Fibroblast of upper back skin (primary cell): ENCODE measurements at places on chromosomes 12 and 14.

DNA sequence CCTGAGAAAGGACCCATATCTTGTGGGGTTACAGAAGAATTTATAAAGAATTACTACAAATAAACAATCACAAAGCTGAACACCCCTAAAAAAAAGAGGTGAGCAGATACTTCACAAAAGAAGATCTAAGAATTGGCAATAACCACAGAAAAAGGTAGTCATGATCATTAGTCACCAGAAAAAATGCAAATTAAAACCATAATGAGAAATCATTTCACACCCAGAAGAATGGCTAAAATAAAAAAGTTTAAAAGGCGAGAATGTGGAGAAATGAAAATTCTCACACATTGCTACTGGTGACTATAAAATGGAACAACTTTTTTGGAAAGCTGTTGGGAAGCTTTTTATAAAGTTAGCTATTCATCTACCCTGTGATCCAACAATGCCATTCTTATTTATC lies 208.2 kb upstream of the GARIN6 start:
- no peak for DNase-seq

DNA sequence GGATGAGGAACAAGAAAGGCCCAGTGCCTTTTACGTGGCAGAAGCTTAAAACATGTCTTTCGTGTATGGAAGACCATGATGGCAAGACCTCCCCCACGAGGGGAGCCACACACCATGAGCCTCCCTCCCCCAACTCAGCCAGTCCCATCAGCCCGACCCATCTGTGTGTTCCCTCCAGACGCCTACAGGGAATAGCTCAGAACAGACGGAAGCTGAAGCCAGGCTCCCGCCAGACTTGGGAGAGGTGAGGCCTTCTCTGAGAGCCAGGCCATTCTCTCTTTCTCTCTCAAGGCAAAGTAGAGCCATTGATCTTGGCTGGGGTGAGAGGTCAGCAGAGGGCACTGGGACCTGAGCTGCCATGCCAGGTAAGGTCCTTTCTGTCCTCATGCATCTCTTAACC lies 9.5 kb downstream of the REM2 start:
- DNase-seq: no peak

GRCh38 chr14:24186831-24187538 lies 1.6 kb downstream of the IPO4 start:
- DNase-seq: no peak

DNA sequence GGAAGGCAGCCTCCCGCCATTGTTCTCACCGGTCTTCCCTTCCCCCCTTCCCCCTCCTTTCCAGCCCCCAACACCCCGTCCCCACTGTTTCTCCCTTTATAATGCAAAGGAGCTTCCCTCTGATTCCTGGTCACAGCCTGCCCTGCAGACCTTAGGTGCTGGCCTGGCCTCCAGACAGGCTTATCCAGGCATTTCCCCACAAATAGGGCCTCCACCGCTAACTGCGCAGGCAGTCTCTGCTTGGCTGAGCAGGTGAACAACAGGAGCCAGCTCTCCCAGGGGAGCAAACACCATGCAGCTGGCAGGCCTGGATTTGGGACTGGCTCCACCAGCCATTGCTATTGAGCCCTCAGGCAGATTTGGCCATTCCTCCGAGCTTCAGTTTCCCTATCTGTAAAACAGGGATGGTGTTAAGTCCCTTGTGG lies 46.0 kb downstream of the SMIM41 start:
- DNase-seq: no peak

- no peak for DNase-seq
Measured at GRCh38 chr14:68075382-68076029, 255.9 kb downstream of the RAD51B start.

GRCh38 chr14:72876710-72877063 lies 17.2 kb downstream of the DPF3 start:
- no peak for DNase-seq

GRCh38 chr12:124254126-124254525 lies 40.8 kb upstream of the RFLNA start:
- DNase-seq: no peak

- DNase-seq: peak; percentile 46
Measured at GRCh38 chr14:76710056-76711010, 50.9 kb upstream of the VASH1 start.

GRCh38 chr12:54603173-54603814 lies 14.8 kb upstream of the PPP1R1A start:
- peak; percentile 73 for DNase-seq

DNA sequence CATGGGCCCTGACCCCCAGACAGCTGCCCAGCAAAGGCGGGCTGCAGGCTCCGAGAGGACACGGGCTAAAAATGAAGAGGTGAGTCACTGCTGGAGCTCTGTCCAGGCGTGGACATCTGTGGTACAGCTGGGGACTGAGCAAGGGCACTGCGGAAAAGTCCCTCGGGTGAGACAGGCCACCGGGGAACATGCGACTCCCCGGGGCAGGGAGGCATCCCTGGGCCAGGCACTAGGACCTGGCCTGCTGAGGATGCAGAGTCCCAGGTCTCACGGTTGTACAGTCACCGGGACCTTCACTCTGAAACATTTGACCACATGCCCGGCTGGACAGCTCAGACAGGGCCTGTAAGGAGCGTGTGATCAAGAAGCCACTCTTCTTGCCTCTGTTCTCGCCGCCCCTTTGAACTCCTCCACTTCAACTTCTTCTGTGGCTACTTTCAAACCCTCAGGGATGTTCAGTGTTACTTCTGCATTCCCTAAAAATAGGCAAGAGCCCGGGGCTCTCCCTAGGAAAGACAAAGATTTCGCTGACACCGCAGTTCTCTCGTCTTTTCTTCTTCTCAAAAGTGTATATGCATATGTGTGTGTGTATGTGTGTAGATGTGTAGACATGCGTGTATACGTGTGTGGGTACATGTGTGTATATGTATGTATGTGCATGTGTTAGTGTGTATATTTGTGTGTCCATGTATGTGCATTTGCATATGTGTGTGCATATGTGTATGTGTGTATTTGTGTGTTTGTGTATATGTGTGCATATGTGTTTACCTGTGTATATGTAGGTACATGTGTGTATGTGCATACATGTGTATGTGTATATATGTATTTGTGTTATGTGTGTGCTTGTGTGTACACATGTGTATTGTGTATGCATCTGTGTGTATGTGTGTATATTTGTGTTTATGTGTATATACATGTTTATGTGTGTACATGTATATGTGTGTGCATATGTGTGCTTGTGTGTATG lies 5.0 kb upstream of the RFLNA start:
- DNase-seq: no peak

- DNase-seq: no peak
Measured at GRCh38 chr12:9367201-9367600, 159.0 kb upstream of the PZP start.

- DNase-seq: no peak
Measured at GRCh38 chr14:38129705-38130104, 78.0 kb upstream of the SSTR1 start.

DNA sequence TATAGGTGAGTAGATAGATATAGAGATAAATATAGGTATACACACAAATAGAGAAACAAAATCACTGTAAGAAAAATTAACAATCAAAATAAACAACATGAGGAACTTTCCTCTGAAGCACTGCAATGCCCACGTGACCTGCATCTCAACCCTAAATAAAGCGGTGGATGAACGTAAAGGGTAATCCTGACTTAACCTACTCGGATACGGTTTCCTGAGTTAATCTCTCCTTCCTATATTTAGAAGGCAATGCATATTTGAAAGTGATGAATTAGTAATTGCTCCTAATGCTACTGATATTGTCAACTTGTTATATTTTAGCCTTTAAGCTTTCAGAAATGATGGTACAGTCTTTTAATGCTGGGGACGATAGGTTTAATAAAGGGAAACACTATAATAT lies 221.4 kb downstream of the ITPR2 start:
- DNase-seq: no peak

GRCh38 chr12:24902511-24903328 lies 46.2 kb downstream of the BCAT1 start:
- peak; percentile 50 for DNase-seq

- no peak for DNase-seq
Measured at GRCh38 chr14:21882226-21882625, 208.6 kb upstream of the OR4E1 start.

- peak; percentile 69 for DNase-seq
Measured at GRCh38 chr14:89303456-89304435, 113.3 kb downstream of the FOXN3 start.

GRCh38 chr14:74867673-74868072 lies 8.3 kb downstream of the PROX2 start:
- DNase-seq: no peak

DNA sequence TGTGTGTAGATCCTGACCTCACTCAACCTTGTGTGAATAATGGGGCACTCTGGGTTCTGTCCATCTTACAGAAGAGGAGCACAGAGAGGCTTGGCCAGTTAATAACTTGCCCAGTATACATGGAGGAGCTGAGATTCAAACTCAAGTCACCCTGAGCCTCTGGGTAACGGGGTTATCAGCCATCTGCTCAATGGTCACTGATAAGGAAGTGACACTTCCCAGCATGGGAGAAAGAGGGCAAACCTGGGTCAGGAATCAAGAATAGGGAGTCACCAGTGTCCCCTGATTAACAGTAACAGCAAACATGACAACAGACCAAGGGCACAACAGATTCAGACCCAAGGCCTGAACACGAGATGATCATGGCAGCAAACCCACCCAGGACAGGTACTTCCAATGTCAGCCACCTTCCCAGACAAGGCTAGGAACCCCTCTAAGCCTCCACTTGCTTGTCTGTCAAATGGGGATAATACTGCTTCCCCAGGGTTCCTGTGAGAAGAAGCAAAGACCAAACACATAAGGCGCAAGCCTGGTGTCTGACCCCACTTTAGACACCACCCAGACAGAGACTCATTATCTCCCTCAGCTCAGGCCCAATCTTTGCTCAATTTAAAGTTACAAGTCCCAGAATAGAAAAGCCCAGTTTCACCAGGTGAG lies 3.6 kb downstream of the CCDC85C start:
- DNase-seq: no peak

GRCh38 chr14:101961011-101961721 lies 3.2 kb upstream of the DYNC1H1 start:
- DNase-seq: peak; percentile 77

- DNase-seq: no peak
Measured at GRCh38 chr12:215116-215515, 1.2 kb upstream of the SLC6A12 start.

GRCh38 chr12:75774261-75775052 lies 257.1 kb downstream of the PHLDA1 start:
- no peak for DNase-seq

DNA sequence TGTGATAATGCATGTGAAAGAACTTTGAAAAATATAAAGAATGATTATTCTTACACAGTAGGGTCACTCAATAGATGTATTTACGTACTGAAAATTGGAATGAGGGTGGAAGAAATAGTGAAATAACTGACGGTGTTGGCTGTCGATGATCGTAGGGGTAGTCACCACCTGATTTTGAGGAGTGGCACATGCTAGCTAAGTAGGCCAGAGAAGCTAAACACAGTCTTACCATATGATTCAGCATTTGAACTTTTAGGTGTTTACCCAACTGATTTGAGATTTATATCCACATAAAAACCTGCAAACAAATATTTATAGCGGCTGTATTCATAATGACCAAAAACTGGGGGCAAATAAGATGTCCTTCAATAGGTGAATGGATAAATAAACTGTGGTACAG lies 47.6 kb upstream of the HIF1A start:
- no peak for DNase-seq

GRCh38 chr12:49043856-49044258 lies 16.7 kb downstream of the KMT2D start:
- DNase-seq: peak; percentile 40

GRCh38 chr12:25276199-25276937 lies 25.6 kb upstream of the KRAS start:
- DNase-seq: peak; percentile 94

DNA sequence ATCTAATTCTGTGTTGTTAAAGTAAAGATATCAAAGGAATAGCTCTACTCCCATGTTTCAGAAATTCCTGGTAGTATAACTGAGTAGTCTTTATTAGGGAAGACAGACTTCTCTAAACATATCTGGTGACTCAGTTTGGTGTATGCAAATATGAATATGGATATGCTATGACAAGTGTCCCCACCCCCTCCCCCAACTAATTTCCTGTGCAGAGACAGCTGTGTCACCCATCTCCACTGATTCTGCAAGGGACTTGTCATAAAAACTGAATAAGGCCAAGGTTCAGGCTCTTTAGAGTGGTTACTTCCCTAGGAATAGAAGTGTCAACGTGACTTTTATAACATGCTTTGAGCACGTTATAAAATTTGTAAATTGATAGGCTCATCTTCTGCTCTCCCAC lies 429.1 kb downstream of the DAD1 start:
- no peak for DNase-seq

DNA sequence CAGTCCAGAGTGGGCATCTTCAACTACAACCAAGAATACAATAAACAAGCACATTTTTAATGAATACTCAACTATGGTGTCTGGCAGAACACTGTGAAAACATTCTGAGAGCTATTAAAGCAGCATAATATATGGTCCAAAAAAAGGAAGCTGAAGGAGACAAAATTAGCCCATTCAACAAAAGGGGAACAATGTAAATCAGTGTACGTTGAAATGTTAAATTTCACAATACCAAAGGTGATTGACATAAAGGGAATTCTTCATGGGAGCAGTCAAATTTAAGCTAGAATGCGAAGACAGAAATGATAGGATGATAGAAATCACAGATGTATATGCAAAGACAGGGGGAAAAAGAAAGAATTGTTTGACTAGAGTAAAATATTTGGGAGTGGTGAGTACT lies 41.3 kb upstream of the SYCP3 start:
- no peak for DNase-seq

DNA sequence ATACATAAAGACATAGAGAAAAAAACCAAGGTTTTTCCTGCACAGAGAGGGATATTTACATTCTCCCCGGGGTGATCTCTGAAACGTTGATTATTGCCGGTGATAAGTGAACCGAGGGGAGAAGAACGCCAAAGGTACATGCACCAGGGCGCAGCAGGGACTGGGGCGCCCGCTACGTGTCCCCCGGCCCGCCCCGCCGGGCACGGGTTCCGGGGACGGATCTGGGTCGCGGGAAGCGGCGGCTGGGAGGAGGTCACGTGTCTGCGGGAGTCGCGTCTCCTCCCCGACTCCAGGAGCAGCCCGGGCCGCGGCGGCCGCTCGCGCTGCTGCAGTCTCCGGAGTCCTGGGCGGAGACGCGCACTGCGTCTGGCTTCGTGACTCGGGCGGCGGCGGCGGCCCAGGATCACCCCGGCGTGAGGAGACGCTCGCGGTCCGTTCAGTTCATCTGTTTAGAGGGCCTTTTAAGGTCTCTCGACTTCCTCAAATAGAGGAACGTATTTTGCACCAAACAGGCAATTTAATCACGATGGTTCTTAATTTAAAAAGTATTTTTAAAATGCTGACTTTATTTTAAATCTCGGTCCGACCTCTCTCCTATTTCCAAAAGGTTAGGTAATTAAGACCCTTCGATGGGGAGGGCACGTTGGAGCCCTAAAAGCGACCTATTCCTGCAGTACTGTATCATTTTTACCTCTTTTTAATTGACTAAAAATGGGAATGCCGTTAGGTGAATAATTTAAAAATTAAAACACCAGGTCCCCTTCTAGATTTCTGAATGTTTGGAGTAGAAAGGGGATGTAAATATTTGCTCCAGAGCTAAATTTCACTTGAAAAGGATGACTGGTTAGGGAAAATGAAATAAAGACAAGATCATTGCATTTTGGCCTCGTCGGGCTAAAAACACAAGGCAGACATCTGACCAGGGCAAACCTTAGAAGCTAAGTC lies 1.8 kb upstream of the BHLHE41 start:
- peak; percentile 81 for DNase-seq

- no peak for DNase-seq
Measured at GRCh38 chr12:92312463-92312964, 166.9 kb upstream of the BTG1 start.

GRCh38 chr12:109772622-109773321 lies 59.1 kb downstream of the FAM222A start:
- no peak for DNase-seq
